ENCODE measurements at places on chromosomes 11 and 22.

- DNase-seq = no peak
Observed at GRCh38 chr11:68122936-68123539, 1.9 kb upstream of the CHKA start.

DNA sequence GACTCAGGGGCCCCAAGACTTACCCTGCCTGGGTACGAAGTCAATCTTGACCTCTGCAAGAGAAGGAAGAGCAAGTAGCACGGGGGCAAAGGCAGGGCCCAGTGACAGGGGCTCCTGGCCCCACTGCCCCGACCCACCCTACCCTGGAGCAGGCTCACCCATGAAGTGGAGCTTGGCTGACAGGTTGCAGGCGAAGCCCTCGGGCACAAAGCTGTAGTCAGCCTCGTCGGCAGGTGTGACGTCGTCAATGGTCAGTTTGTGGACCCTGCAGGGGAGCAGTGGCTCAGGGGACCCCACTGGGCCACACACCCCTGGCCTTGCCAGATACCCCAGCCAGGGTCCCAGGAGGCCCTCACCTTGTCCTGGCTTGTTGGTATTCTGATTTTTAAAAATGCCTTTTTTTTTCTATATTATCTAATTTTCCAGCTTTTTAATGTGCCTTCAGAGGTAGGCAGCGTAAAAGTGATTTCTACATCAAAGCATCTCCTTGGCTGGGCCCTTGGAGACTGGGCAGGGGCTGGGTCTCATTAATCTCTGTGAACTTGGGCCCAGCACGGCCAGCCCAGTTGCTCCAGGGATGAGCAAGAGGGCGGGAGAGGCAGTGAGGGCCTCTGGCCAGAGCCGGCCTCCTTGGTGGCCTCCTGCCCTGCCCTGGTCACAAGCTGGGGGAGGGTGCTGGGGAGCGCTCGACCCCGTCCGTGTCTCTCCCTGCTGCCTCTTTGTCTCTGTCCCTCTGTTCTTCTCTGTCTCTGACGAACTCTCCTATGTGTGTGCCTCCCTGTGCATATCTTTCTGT is 11.3 kb downstream of the MYBPC3 start:
- DNase-seq = no peak

DNA sequence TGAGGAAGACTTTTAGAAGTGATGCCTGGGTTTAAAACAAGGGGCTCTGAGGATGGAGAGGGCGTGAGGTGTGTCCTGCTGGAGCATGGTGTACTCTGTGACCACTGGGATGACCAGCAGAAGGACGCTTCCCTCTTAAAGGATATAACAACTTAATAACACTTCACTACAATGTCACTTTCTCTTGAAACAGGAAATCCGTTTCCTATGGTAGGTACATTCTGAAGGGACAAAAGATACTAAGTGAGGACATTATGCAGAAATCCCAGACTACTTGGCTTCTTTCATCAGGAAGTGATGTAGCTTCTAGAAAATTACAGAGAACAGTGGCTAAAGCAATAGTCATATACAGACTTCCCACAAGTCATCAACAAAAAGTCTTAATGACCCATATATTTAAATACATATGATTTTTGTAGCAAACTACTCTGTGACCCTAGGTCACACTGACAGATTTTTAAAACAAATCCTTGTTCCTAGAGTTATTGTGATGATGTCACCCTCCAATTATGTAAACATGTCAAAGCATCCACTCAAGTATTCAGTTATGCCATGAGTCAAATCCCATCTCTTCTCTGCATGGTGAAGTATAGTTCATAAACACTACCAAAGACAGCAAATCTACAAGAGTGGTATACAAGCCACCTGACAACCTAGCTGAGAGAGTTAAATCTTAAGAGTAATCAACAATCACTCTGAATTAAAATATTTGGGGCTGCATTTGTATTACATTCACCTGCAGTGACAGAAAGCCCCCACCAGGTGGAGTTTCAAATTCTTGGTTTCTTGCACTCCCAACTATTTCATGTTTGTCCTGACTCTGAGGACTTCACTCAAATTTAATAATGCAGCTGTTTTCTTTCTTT is 32.8 kb downstream of the PITPNB start:
- peak; percentile 53 for DNase-seq

DNA sequence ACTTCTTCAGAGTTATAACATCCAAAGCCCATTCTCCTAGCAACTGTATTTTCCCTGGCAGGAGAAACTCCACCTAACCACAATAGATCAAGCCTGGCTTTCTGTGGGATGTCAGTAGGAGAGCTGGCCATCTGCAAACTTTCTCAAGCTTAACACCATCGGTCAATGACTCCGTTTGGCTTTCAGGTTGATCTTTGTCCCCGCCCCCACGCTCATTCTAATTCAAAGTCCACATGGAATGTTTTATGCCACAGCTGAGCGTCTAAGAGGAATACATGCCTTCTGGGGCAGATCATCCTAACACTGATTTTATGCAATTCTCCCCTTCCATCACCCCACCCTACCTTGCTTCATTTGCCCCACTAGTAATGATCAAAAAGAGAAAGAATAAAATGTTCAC is 4.8 kb downstream of the GVQW3 start:
- DNase-seq = no peak

- no peak for DNase-seq
Observed at GRCh38 chr11:43969543-43969942, 27.1 kb downstream of the C11orf96 start.

GRCh38 chr11:15737320-15737719 is 619.0 kb downstream of the SOX6 start:
- no peak for DNase-seq

DNA sequence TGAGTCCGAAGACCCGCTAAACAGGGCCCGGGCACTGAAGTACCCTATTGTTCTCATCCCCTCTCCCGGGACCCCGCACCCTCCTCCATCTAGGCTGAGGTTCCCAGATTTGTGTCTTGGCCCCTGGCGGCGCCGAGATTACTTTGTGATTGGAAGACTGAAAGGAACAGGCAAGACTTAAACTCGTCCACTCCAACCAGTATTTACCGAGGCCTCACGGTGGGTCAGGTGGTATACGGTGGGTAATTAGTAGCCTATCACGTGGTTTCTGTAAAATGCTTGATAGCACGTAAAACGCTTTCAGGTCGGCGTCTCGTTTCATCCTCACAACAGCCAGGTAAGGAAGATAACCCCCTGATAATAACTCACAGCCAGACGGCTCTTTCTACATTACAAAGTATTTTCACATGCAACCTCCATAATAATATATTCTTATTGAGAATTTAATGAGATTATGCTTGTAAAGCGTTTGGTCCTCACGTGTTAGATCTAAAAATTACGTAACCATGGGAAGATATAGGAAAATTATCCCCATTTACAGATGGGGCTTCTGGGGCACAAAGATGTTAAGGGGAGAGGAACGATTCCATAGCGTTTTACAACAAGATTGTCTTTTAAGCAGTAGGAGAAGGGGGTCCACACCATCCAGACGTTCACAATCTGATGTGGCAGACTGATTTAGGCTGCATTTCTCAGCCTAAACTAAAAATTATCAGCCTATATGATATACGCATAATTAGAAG is 642 bp upstream of the PIK3C2A start:
- peak; percentile 35 for DNase-seq

DNA sequence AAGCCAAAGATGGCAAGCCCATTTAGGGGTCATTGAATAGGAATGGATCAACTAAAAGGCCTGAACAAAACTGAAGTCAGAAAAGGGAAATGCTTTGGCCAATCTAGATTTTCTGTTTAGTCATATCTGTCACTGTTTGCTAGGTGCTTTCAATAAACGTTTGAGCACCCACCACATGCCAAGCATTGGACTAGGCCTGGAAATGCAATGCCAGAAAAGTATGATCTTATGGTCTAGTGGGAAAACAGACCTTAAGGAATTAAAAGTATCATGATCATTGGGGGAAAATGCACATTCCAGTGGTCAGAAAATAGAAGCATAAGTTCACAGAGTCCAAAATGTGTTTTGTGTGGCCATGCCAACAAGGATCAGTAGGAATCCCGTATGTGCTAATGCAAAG is 76.8 kb upstream of the BIRC3 start:
- DNase-seq = no peak

DNA sequence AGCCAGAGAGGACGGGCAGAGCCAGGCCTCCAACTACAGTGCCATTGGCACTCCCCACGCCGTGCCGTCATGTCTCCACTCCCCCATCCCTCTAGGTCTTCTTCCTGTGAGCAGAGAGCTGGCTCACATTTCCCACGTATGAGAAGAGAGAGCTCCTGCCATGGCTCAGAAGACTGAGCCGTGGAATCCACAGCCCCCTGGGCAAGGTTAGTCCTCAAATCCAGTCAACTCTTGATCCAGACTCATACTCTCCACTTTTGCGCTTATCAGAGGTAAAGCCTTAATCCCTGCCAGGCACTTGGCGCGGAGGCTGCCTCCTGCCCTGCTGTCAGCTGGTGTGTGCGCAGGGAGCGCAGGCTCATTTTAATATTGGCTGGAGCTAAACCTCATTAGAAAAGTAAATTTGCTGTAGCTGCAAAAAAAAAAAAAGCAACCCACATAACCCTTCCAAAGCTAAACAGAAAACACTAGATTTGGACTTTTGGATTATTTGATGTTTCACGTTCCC is 4.7 kb downstream of the B3GAT1 start:
- no peak for DNase-seq

DNA sequence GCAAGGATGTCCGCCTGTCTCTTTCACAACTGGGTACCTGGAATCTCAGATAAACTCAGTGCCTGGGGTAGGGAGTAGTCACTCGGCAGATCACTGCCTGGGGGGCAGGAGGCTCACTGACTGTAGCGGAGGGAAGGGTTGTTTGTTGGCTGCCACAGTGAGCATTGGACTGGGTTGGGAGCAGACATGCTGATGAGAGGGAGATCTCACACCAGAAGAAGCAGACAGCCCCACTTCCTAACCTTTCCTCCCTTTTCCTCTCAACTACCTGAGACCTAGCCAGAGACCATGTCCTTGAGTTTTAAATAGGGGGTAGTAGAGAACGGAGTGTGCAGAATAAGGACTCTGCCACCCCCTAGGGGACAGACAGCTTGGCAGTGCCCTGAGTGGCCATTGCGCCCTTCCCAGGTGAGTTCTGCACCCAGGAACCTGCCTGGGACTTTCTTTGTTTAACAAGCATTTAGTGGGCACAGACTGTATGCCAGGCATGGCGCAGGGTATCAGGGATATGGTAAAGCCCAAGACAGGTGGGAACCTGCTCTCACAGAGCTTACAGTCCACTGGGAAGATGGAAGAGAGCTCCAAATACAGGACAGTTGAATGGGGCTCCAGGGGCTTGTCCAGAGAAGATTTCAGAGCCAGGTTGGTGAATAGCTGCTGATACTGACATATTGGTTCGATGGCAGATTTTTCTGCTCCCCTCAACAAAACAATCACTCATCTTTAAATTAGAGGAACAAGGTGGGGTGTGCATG is 115.7 kb upstream of the NNMT start:
- DNase-seq = no peak

DNA sequence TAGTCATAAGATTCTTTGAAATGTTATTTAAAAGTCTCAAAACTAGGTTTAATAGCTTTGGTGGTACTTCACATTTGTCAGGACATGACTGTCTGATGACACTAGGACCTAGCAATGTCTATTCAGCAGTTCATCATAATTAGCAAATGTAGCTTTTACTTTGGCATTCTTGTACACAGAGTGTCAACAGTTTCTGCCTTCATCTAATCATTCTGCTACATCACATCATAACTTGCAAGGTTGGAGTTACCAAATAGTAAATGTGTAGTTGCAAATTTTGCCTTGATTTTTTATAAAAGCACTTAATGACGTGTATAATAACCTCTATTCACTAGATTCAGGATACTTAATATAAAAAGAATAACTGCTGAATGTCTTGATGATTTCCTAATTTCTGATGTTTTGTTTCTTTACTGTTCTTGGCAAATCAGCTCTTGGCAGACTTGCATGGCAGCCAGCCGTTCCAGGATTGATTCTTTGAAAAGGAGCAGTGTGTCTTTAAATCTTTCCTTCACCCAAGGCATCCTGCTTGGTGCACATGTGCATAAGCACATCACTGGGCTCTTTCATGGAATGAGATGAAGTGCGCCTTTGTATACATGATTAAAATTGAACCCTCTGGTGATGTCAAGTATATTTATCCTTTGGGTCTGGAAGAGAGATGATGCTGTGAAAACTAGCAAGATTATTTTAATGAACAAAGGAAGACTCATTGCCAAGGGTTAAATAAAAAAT is 12.2 kb downstream of the FBXO7 start:
- no peak for DNase-seq

GRCh38 chr11:12192794-12193514 is 82.6 kb downstream of the MICAL2 start:
- no peak for DNase-seq

DNA sequence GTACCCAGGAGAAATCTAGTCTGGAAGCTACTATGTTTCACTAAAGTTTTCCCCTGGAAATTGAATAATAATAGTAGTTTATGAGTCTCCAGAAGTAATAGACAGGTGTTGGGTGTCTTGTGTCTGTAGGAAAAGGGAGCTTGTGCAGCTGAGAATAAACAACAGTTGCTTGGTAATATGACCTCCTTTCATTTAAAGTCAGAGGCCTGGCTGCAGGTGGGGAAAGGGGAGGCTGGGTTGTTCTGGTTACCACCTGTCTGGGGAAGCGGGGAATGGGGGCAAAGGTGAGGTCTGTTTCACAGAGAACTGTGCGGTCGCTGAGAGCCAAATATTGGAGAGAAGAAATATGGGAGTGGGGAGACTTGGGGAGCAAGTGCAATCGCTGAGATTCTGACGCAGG is 3.3 kb upstream of the GRAMD1B start:
- DNase-seq = no peak

DNA sequence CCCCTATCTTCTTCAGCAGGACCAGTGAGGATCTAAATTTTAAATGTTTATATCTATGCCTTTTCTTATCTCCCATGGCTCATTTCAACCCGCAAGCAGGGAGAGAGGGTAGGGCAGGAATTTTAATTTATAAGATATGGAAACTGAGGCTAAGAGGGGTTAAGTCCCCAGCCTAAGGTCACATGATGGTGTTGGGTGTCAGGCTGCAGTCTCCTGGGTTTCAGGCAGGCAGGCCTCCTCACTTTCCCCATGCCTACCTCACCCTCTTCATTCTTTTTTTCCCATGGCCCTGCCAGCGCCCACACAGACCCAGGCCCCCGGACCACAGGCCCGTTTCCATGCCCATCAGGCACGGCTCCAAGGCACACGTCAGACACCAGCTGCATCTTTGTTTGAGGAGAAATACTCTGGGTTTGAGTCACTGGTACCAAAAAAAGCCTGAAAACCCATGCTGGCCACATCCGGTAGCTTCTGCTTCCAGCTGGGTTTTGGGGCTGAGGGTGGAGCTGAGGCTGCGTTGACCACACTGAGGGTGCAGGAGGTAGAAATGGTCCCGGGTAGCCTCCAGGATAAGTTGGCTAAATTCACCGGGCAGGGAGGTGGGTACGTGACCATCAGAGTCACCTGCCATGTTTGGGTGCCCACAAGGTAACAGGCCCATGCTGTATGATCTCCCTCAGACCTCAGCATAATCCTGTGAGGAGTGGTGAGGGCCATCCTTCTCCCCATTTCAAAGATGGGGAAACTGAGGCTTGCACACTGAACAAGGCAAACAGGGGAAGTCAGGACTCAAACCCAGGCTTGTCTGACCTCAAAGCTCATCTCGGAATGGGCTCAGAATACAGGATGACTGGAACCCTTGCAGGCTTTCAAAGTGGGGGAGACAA is 7.5 kb downstream of the CRYBB1 start:
- DNase-seq = peak; percentile 87

Data from HFF-Myc (cell line).